H9 (cell line): ENCODE measurements at places on chromosomes 7 and 10.

GRCh38 chr7:154928136-154929005, 74.6 kb downstream of the PAXIP1 start:
- peak overlapping the region; percentile 12; the same call in 1 of the 2 replicates for H3K4me3 ChIP-seq
- H3K36me3 ChIP-seq: peaks cover 13% of the 10 kb centered on the region
- peaks cover 3% of the 10 kb centered on the region; the same call in 1 of the 2 replicates for H3K4me1 ChIP-seq
- H3K27me3 ChIP-seq: no peaks in the 10 kb centered on the region
- no peak overlapping the region for H3K27ac ChIP-seq
- no peak for DNase-seq

DNA sequence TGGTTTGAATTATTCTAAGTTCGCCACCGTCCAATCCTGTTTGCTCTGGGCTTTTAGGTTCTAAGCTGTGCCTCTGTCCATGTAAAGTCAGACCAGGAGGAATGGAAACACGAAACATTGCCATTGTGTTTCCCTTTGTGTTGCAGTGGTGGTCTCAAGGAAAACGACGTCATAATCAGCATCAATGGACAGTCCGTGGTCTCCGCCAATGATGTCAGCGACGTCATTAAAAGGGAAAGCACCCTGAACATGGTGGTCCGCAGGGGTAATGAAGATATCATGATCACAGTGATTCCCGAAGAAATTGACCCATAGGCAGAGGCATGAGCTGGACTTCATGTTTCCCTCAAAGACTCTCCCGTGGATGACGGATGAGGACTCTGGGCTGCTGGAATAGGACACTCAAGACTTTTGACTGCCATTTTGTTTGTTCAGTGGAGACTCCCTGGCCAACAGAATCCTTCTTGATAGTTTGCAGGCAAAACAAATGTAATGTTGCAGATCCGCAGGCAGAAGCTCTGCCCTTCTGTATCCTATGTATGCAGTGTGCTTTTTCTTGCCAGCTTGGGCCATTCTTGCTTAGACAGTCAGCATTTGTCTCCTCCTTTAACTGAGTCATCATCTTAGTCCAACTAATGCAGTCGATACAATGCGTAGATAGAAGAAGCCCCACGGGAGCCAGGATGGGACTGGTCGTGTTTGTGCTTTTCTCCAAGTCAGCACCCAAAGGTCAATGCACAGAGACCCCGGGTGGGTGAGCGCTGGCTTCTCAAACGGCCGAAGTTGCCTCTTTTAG, 46.3 kb upstream of the DMBT1 start:
- no peak for DNase-seq
- no peaks in the 10 kb centered on the region for H3K27me3 ChIP-seq
- H3K4me1 ChIP-seq: no peaks in the 10 kb centered on the region
- H3K27ac ChIP-seq: no peak overlapping the region

DNA sequence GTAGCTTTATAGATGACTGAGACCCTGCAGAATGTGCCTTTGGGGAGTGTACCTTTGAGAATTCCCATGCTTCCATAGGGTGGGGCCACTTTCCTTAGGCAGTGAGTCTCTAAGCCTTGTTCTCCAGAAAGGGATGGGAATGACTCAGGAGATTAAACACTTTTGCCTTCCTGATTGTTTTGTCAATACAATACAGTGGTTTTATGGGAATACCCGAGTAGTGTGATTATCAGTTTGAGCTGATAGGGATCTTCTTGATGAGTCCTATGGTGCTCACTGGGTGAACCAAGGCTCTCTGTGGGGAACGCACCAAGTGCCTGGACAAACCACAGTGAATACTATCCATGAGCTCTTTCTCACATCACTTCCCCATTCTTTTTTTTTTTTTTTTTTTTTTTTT, 6.3 kb downstream of the MYOF start:
- H3K36me3 ChIP-seq: no peaks in the 10 kb centered on the region
- no peaks in the 10 kb centered on the region for H3K27me3 ChIP-seq
- no peak overlapping the region for H3K27ac ChIP-seq
- DNase-seq: no peak

DNA sequence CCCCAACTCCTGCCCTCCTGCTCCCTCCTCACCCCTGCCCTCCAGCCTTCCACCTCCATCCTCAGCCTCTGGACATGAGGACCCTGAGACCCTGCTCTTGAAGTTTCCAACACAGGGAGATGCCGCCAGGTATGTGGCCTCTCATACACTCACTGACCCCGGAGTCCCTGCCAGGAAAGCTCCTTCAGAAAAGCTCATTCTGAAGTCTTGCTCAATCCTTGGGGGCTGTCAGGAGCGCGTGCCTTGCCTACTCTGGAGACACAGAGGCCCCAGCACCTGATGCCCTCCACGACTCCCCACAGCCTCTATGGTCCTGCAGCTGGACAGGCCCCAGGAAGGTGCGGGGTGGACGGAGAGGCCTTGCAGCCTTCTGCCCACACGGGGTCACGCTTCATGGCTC, 11.0 kb downstream of the NUDT1 start:
- H3K36me3 ChIP-seq: peaks cover 10% of the 10 kb centered on the region; the same call in 2 of the 3 replicates
- H3K4me3 ChIP-seq: no peak overlapping the region

DNA sequence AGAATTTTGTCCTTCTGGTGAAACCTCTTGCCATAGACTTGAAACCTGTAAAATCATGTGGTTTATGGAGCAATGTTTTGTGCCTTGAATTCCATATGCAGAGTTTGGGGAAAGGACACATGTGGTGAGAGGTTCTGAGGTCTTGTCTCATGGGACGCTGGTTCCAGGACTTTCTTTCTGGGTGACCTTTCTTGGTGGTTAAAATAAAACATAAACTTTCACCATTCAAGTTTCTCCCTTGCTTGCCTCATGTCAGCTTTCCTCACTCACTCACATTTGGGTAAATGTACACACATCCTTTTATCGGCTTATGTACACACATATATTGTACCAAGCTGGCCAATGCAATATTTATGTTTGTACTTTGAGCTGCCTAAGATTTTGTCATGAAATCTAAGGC, 144.9 kb upstream of the CELF2 start:
- no peak for DNase-seq
- peaks cover 2% of the 10 kb centered on the region; the same call in 1 of the 2 replicates for H3K4me1 ChIP-seq
- H3K4me3 ChIP-seq: no peak overlapping the region
- no peaks in the 10 kb centered on the region for H3K27me3 ChIP-seq
